Activated CD4-positive, alpha-beta T cell treated with anti-CD3 and anti-CD28 coated beads for 36 hours (primary cell): ENCODE measurements at places on chromosomes 7 and 10. TPM values are rescaled to one million over a fixed set of nuclear protein-coding genes. Genes with fewer than 3 reads are reported as not detected.

DNA sequence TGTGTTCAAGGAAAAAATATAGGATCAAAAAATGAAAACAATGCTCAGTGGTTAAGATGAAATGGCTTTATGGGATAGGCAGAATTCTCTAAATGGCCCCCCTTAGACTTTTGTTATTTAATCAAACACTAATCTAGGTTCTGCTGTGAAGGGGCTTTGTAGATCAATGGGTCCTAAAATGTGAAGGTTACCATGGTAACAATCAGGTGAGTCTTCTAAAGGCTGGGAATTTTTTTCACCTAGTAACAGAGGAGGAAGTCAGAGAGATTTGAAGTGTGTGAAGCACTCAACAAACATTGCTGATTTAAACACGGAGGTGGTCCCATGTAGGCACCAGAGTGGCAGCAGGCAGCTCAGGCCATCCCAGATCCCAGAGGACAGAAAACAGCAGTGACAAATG is 11.1 kb downstream of the OR2A14 start:
- H3K36me3 ChIP-seq = no peaks in the 10 kb centered on the region
- no peak overlapping the region for H3K4me3 ChIP-seq
- no peak overlapping the region for H3K27ac ChIP-seq

The APBB1IP gene
- total RNA-seq = 53.3 TPM

The GPR26 gene
- not detected for total RNA-seq

The CPA2 gene
- not detected for total RNA-seq
